ENCODE measurements at places on chromosomes 4 and X. TPM values are rescaled to one million over a fixed set of nuclear protein-coding genes. Genes with fewer than 3 reads are reported as not detected.

CD38 gene
- total RNA-seq = 40.3 TPM

DNA sequence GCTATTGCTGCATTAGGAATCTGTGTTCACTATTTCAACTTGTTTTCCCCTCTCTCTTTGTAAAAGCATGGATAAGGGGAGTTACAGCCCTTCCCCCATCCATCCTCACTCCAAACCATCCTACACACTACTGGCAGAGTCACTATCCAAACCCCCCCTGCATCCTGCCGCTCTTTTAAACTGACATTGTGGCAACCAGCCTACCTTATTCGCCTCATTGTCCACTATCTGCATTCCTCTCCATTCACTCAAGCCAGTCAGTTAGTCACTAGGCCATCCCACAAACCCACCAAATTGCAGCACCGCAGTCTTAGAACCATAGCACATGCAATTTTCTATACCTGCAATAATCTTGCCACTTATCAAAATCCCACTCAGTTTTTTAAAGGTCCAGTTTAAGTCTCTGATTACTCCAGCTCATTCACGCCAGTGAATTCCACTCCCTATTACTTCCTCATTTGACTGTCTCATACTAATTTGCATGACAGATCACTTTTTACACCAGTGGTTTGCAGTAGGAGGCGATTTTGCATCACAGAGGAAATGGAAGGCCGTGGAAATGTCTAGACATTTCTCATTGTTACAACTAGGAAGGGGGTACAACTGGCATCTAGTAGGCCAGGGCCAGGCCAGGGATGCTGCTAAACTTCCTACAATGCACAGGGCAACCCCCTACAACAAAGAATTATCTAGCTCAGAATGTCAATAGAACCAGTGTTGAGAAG is 181.8 kb downstream of the HS6ST2 start:
- no peak overlapping the region for H3K27ac ChIP-seq
- H3K4me1 ChIP-seq = no peaks in the 10 kb centered on the region
- no peaks in the 10 kb centered on the region for H3K36me3 ChIP-seq
- no peak for DNase-seq
- no peak overlapping the region for H3K4me3 ChIP-seq
- no peaks in the 10 kb centered on the region for H3K27me3 ChIP-seq

NPY1R gene
- total RNA-seq = not detected

GRCh38 chr4:152806501-152807125 is 26.9 kb downstream of the ARFIP1 start:
- no peak for DNase-seq
- peaks cover 32% of the 10 kb centered on the region for H3K36me3 ChIP-seq
- H3K4me1 ChIP-seq = peaks cover 24% of the 10 kb centered on the region
- H3K27me3 ChIP-seq = no peaks in the 10 kb centered on the region
- H3K4me3 ChIP-seq = no peak overlapping the region
- peak overlapping the region; percentile 25 for H3K27ac ChIP-seq

- peak; percentile 54 for DNase-seq
- H3K4me1 ChIP-seq = peaks cover 15% of the 10 kb centered on the region
- H3K36me3 ChIP-seq = no peaks in the 10 kb centered on the region
- no peak overlapping the region for H3K27ac ChIP-seq
- H3K27me3 ChIP-seq = no peaks in the 10 kb centered on the region
- no peak overlapping the region for H3K4me3 ChIP-seq
Measured at GRCh38 chr4:38759113-38759789, 23.5 kb downstream of the TLR10 start.

DNA sequence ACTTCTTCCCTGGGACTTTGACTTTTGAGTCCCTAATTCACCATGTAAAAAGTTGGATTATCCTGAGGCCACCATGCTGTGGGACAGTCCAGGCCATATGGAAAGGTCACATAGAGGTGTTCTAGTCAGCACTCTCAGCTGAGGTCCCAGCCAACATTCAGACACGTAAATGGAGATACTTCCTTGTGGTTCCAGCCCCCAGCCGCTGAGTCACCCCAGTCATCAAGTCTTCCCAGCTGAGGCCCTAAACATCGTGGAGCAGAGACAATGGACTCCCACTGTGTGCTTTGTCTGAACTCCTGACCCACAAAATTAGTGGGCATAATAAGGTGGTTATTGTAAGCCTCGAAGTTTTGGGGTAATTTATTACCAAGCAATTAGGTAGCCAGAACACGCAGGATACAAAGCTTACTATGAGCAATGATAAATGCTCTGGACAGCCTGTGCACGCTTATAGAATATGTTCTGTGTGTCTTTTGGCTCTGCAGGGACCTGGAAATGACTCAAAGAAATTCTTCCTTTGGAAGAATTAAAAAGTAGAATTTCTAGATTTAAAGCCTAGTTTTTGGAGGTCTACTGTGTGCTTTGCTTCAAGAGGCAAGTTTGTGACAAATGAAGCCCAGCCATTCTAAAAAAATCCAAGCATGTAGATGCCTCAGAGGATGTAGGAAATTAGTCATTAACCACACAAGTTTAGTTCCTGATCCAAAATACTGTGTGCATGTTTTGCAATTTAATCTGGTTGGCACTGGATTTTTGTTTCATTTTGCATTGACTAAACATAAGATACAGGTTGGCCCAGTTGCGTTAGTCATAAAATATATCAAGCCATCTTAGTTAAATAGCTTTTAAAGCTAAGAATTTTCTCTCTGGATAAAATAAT is 33.2 kb upstream of the SLC9A7 start:
- H3K4me1 ChIP-seq = peaks cover 15% of the 10 kb centered on the region
- no peaks in the 10 kb centered on the region for H3K27me3 ChIP-seq
- peak overlapping the region; percentile 34 for H3K27ac ChIP-seq
- DNase-seq = peak; percentile 5

WNK3 gene
- total RNA-seq = 1.0 TPM

HMX1 gene
- total RNA-seq = not detected

GRCh38 chr4:3465698-3466671 is 2.9 kb downstream of the DOK7 start:
- H3K36me3 ChIP-seq = no peaks in the 10 kb centered on the region
- no peak for DNase-seq
- H3K4me3 ChIP-seq = no peak overlapping the region
- H3K4me1 ChIP-seq = no peaks in the 10 kb centered on the region
- H3K27ac ChIP-seq = no peak overlapping the region

GRCh38 chr4:137572647-137573046 is 40.4 kb upstream of the PCDH18 start:
- DNase-seq = no peak
- no peaks in the 10 kb centered on the region for H3K36me3 ChIP-seq
- H3K4me3 ChIP-seq = no peak overlapping the region
- no peak overlapping the region for H3K27ac ChIP-seq
- H3K27me3 ChIP-seq = no peaks in the 10 kb centered on the region

MGAT4D gene
- total RNA-seq = not detected

ZDHHC15 gene
- total RNA-seq = 0.30 TPM

MAP7D2 gene
- total RNA-seq = 0.90 TPM

DNA sequence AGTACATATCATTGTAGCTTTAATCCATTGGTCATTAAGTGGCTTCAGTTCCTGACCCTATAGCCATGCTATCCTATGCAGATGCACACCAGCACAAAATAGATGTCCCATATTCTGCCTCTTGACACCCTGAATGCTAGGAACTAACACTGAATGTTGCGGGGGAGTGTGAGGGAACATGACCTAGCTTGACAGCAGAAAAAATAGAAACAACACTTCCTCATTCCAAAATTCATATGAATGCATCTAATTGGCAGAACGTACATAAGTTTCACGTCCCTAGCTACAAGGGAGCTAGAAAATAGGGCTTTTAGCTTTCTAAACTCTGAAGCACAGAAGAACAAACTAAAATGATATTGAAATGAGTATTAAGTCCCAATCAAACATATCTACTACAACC is 14.4 kb upstream of the DCAF8L1 start:
- no peaks in the 10 kb centered on the region for H3K4me1 ChIP-seq
- H3K4me3 ChIP-seq = no peak overlapping the region
- no peak overlapping the region for H3K27ac ChIP-seq
- H3K36me3 ChIP-seq = no peaks in the 10 kb centered on the region

GRCh38 chr4:59671037-59671436 is 1529.1 kb upstream of the ADGRL3 start:
- H3K4me1 ChIP-seq = no peaks in the 10 kb centered on the region
- H3K27ac ChIP-seq = no peak overlapping the region
- H3K4me3 ChIP-seq = no peak overlapping the region
- H3K36me3 ChIP-seq = no peaks in the 10 kb centered on the region

CENPVL3 gene
- 0.52 TPM for total RNA-seq

RASGEF1B gene
- total RNA-seq = 6.9 TPM

PPP2R2C gene
- not detected for total RNA-seq

GRCh38 chr4:181739031-181739430 is 504.2 kb upstream of the TENM3 start:
- no peak overlapping the region for H3K4me3 ChIP-seq
- H3K27me3 ChIP-seq = no peaks in the 10 kb centered on the region
- no peak overlapping the region for H3K27ac ChIP-seq
- no peak for DNase-seq
- H3K4me1 ChIP-seq = no peaks in the 10 kb centered on the region
- no peaks in the 10 kb centered on the region for H3K36me3 ChIP-seq

DNA sequence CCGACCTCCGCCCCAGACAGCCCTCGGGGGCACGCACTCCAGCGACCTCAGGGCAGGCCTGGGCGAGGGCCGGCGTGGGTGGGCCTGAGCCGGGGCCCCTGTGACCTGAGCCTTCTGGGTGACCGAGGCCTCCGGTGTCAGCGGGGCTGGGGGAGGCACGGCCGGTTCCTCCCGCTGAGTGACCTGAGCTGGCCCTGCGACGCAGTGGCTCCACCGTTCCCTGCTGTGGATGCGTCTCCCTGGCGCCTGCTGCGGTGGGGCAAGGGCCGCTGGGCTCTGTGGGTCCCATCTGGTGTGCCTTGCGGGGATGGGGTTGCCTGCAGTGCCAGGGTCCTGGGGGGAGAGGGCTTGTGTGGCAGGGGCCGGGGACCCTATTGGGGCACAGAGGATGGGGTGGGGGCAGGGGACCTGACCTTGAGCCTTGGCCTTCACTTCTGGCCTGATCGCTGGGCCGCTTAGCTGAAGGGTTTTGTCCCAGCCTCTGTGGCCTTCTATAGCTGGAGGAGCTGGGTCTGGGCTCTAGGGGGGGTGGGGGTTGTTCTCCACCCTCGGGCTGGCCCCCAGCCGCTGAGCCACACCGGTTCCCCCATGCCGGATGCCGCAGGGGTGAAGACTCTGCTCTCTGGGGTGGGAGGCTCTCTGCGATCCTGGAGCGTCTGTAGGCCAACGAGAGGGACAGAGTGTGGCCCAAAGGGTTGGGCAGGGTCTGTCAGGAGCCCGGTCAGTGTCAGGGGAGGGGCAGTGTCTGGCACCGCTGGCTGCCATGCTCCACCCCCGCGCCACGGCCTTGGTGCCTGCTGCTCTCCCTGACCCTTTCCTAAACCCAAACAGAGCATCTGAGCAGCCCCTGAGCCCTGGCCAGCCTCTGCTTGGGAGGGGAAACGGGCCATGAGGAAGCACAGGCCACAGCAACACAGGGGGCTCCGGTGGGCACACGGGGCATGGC is 2.3 kb downstream of the NAT8L start:
- H3K27ac ChIP-seq = no peak overlapping the region
- DNase-seq = no peak
- H3K36me3 ChIP-seq = no peaks in the 10 kb centered on the region
- H3K4me3 ChIP-seq = no peak overlapping the region
- H3K4me1 ChIP-seq = peaks cover 3% of the 10 kb centered on the region
- H3K27me3 ChIP-seq = peaks cover 27% of the 10 kb centered on the region

RENBP gene
- 15.2 TPM for total RNA-seq

- DNase-seq = no peak
- no peaks in the 10 kb centered on the region for H3K27me3 ChIP-seq
- no peak overlapping the region for H3K4me3 ChIP-seq
- H3K36me3 ChIP-seq = no peaks in the 10 kb centered on the region
Measured at GRCh38 chr4:173293663-173294062, 40.5 kb downstream of the HMGB2 start.

- no peaks in the 10 kb centered on the region for H3K36me3 ChIP-seq
- peaks cover 73% of the 10 kb centered on the region for H3K27me3 ChIP-seq
- peak overlapping the region; percentile 39 for H3K4me3 ChIP-seq
Measured at GRCh38 chr4:74934016-74934831, 1.3 kb downstream of the PARM1 start.

- H3K4me3 ChIP-seq = peak overlapping the region; percentile 90
- peaks cover 39% of the 10 kb centered on the region for H3K4me1 ChIP-seq
- peak overlapping the region; percentile 89 for H3K27ac ChIP-seq
Measured at GRCh38 chr4:44725166-44725565, 1.2 kb downstream of the GNPDA2 start.

- peak overlapping the region; percentile 7 for H3K4me3 ChIP-seq
- H3K27ac ChIP-seq = no peak overlapping the region
- peaks cover 15% of the 10 kb centered on the region for H3K27me3 ChIP-seq
Measured at GRCh38 chr4:687971-688853, 739 bp downstream of the SLC49A3 start.

POF1B gene
- total RNA-seq = not detected

DNA sequence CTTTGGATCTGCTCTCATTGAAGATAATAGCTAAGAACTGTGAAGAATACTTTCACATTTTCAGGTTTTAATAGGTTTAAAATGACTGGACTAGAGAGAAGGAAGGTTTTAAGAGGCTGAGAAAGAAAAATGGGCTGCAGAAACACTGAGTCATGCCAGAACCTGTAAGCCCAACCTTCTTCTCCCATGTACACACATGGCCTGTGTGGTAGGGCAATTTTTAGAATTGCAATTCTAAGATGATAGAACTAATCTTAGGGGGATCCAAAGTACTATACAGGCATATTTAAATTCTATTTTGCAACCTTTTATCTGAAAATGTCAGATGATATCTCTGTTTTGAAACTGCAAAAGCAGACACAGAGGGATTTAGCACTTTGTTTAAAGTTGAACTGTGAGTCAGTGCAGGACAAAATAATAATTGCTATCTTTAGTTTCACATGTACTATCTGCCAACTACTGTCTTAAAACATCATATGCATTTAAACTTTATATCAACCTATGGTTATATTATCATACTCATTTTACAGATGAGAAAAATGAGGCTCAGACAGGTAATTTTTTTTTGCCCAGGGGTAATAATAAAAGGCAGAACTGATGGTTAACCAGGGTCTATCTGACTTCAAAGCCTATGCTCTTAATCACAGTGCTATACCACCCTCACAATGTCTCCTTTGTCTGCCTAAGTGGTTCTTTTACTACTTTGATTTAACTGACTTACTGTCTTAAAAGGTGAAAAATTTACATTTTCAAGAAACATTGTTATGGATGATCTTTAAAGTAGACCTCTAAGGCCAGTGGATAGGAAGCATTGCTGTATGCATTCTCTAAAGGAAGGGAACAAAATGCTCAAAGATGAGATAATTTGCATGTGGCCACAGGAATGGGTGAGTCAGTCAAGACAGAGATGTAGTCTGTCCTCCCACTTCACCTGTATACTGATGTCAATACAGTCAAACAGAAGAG is 4.3 kb downstream of the TMPRSS11E start:
- H3K36me3 ChIP-seq = no peaks in the 10 kb centered on the region
- no peak for DNase-seq
- peaks cover 40% of the 10 kb centered on the region for H3K4me1 ChIP-seq
- no peak overlapping the region for H3K4me3 ChIP-seq
- no peaks in the 10 kb centered on the region for H3K27me3 ChIP-seq

DNA sequence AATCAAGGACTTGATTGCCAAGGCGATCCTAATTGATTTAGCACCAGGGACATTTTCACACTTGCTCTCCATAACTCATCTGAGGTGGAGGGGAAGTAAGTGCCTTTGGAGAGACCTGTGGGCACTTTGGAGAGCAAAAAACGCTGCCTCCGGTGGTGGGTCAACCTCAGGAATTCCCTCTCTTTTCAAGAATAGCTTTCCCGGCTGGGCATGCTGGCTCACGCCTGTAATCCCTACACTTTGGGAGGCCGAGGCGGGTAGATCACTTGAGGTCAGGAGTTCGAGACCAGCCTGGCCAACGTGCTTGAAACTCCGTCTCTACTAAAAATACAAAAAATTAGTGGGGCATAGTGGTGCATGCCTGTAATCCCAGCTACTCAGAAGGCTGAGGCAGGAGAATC is 49.2 kb downstream of the PRPS1 start:
- DNase-seq = no peak
- H3K4me3 ChIP-seq = peak overlapping the region; percentile 90
- peaks cover 46% of the 10 kb centered on the region for H3K4me1 ChIP-seq
- H3K27ac ChIP-seq = peak overlapping the region; percentile 98
- no peaks in the 10 kb centered on the region for H3K27me3 ChIP-seq

Data from activated naive CD8-positive, alpha-beta T cell treated with anti-CD3 and anti-CD28 coated beads for 36 hours (primary cell).